ENCODE measurements at places on chromosomes 7 and 10. TPM values are rescaled to one million over a fixed set of nuclear protein-coding genes. Genes with fewer than 3 reads are reported as not detected.

Gene TASOR2
- total RNA-seq: 63.7 TPM

Gene SLC18A2
- 5.2 TPM for total RNA-seq

Gene PDE1C
- total RNA-seq: 13.0 TPM

Gene FKBP9
- total RNA-seq: 113 TPM

- no peaks in the 10 kb centered on the region for H3K36me3 ChIP-seq
- DNase-seq: no peak
- no peak overlapping the region for H3K4me3 ChIP-seq
- H3K4me1 ChIP-seq: no peaks in the 10 kb centered on the region
- no peaks in the 10 kb centered on the region for H3K27me3 ChIP-seq
- peak overlapping the region; percentile 51 for H3K27ac ChIP-seq
Measured at GRCh38 chr10:121772884-121773283, 154.9 kb downstream of the ATE1 start.

GRCh38 chr10:104220522-104220921 lies 11.6 kb downstream of the CFAP43 start:
- no peaks in the 10 kb centered on the region for H3K36me3 ChIP-seq
- H3K4me1 ChIP-seq: no peaks in the 10 kb centered on the region
- H3K27me3 ChIP-seq: no peaks in the 10 kb centered on the region
- no peak for DNase-seq
- H3K4me3 ChIP-seq: no peak overlapping the region

GRCh38 chr7:79880312-79880711 lies 254.3 kb upstream of the GNAI1 start:
- H3K4me3 ChIP-seq: no peak overlapping the region
- no peak overlapping the region for H3K27ac ChIP-seq
- no peaks in the 10 kb centered on the region for H3K4me1 ChIP-seq
- H3K36me3 ChIP-seq: no peaks in the 10 kb centered on the region
- no peak for DNase-seq

GRCh38 chr10:101165736-101166135 lies 34.6 kb downstream of the TLX1 start:
- no peak overlapping the region for H3K4me3 ChIP-seq
- H3K36me3 ChIP-seq: no peaks in the 10 kb centered on the region
- no peak for DNase-seq
- H3K27me3 ChIP-seq: peaks cover 74% of the 10 kb centered on the region
- no peak overlapping the region for H3K27ac ChIP-seq

GRCh38 chr10:86481761-86482160 lies 39.8 kb downstream of the WAPL start:
- no peaks in the 10 kb centered on the region for H3K4me1 ChIP-seq
- no peak overlapping the region for H3K4me3 ChIP-seq
- H3K27ac ChIP-seq: no peak overlapping the region
- H3K27me3 ChIP-seq: no peaks in the 10 kb centered on the region
- no peak for DNase-seq

GRCh38 chr7:21364801-21365271 lies 63.0 kb upstream of the SP4 start:
- H3K4me1 ChIP-seq: no peaks in the 10 kb centered on the region
- H3K27ac ChIP-seq: no peak overlapping the region
- no peak overlapping the region for H3K4me3 ChIP-seq
- no peaks in the 10 kb centered on the region for H3K36me3 ChIP-seq

DNA sequence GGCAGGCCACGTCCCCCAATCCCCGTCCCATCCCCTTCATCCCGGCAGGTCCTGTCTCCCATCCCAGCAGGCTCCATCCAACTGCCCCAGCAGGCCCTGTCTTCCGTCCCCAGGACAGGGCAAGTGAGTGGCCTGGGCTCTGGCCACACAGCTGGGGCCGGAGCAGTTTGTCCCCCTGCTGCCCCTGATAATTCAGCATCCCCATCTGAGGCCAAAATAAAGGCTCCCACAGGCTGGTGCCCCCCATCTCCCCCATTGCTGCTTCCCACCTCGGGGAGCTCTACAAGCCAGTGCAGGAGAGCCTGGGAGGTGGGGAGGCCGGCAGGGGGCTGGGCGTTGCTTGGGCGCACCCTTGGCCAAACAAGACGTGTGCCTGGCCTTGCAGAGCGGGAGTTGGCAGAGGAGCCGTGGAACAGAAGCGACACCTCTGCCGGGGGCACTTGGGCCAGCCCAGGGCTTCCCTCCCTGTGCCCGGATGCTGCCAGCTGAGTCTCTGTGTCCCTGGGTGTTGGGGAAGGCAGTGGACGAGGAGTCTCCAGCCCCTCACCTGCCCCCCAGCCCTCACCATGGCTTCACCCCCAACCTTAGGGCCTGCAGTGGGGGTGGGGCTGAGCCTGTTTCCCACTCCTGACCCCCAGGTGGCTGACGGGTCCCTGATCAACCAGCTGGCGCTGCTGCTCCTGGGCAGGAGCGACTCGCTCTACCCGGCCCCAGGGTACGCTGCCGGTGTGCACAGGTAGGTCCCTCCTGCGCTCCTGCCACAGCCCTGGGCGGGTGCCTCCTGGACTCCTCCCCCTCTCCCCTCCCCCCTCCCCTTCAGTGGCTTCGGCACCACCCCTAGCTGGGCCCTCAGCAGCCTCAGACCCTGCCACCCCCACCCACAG lies 14.0 kb downstream of the AP5Z1 start:
- no peaks in the 10 kb centered on the region for H3K27me3 ChIP-seq
- no peak overlapping the region for H3K4me3 ChIP-seq
- H3K4me1 ChIP-seq: peaks cover 4% of the 10 kb centered on the region
- no peak overlapping the region for H3K27ac ChIP-seq
- H3K36me3 ChIP-seq: peaks cover 68% of the 10 kb centered on the region

GRCh38 chr10:70956029-70956759 lies 67.8 kb upstream of the PCBD1 start:
- H3K27me3 ChIP-seq: no peaks in the 10 kb centered on the region
- H3K4me1 ChIP-seq: no peaks in the 10 kb centered on the region
- no peaks in the 10 kb centered on the region for H3K36me3 ChIP-seq
- DNase-seq: no peak
- no peak overlapping the region for H3K27ac ChIP-seq

DNA sequence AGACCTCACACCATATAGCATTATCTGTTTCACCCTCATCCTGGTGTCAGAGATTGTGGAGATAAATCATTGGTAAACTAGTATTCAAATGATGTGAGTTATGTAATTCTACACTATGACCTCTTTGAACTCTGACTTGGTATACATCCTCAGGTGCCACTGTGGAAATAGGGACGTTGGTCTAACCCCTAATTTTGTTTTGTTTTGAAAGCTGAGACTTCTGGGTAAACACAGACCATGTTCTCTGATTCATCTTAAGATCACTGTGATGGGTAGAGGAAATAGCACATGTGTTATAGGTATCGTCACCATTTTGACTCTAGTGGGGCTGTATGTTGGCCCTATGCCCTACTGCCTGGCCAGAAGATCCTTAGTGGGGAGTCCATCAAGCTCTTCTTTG lies 241.6 kb downstream of the CCDC7 start:
- H3K27me3 ChIP-seq: no peaks in the 10 kb centered on the region
- H3K36me3 ChIP-seq: no peaks in the 10 kb centered on the region
- no peaks in the 10 kb centered on the region for H3K4me1 ChIP-seq
- no peak for DNase-seq

DNA sequence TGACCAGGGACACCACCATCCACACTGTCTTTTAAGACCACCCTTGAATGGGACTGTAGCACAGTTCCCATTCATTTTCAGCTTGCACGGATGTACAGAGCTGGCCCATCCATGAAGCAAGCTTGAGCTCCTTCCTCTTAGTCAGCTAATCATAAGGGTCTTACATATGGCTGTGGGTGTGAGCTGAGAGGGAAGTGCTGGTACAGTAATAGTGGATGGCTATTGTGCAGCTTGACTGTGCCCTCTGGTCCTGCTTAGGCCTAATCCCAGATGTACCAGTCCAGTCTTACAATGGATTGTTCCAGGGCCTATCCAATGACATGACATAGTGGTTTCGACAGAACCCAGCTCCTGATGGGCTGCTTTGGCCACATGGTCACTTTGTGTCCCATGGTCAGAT lies 96.9 kb upstream of the ZNF438 start:
- no peak overlapping the region for H3K4me3 ChIP-seq
- H3K36me3 ChIP-seq: no peaks in the 10 kb centered on the region
- peaks cover 6% of the 10 kb centered on the region for H3K4me1 ChIP-seq
- H3K27me3 ChIP-seq: no peaks in the 10 kb centered on the region

All from upper lobe of right lung (tissue), 1 donor.